ENCODE measurements at places on chromosomes 11 and 22.

DNA sequence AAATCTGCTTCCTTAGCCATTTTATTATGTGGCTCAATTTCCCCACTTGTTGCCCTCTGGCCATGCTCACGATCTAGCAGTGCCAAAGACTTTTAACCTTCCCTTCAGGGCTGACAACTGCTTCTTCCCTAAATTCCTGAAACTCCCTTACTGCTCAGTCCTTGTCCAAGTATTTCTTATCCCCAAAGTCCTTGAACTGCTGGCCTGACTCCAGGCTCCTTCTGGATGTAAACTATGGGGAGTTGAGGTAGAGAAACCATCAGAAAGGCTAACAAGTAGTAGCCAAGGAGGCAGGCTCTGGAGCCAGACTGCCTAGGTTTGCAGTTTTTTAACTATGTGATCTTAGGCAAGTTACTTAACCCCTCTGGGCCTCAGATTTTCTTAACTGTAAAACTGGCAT, 258.7 kb upstream of the CCDC90B start:
- H3K36me3 ChIP-seq: no peaks in the 10 kb centered on the region
- no peak overlapping the region for H3K4me3 ChIP-seq
- DNase-seq: no peak

DNA sequence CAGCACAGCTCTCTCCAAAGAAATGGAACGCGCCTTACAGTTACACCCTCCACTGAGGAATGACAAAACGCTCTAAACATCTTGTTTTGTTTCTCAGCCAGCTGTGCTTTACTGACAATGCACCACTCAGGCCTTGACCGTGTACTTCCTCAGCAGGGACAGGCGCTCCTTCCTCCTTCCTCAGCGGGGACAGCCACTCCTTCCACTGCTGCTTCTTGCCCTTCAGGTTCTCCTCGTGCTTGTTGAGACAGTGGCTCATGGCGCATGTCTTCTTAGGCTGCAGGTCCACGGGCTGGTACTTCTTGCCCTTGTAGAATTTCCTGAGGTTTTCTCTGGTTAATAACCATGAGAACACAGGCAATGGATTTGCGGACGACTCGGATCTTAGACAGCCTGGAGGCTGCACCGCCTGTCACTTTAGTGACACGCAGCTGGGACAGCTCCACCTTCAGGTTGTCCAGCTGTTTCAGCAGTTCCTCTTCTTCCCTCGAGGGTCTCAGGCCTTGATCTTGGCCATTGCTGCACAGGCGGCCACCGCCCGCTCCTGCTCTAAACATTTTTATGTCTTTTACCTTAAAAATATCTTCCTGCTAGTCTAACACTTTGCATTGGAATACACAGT, 613.8 kb downstream of the BRD1 start:
- DNase-seq: no peak
- H3K36me3 ChIP-seq: no peaks in the 10 kb centered on the region
- H3K27ac ChIP-seq: no peak overlapping the region
- peaks cover 13% of the 10 kb centered on the region for H3K4me1 ChIP-seq
- no peaks in the 10 kb centered on the region for H3K27me3 ChIP-seq
- H3K4me3 ChIP-seq: no peak overlapping the region

- no peak overlapping the region for H3K4me3 ChIP-seq
- peaks cover 12% of the 10 kb centered on the region for H3K36me3 ChIP-seq
- DNase-seq: no peak
Measured at GRCh38 chr22:25449781-25450317, 114.6 kb upstream of the GRK3 start.

GRCh38 chr11:36258730-36259360, 30.4 kb downstream of the COMMD9 start:
- DNase-seq: peak; percentile 75
- H3K4me3 ChIP-seq: no peak overlapping the region
- H3K4me1 ChIP-seq: peaks cover 21% of the 10 kb centered on the region
- no peak overlapping the region for H3K27ac ChIP-seq

DNA sequence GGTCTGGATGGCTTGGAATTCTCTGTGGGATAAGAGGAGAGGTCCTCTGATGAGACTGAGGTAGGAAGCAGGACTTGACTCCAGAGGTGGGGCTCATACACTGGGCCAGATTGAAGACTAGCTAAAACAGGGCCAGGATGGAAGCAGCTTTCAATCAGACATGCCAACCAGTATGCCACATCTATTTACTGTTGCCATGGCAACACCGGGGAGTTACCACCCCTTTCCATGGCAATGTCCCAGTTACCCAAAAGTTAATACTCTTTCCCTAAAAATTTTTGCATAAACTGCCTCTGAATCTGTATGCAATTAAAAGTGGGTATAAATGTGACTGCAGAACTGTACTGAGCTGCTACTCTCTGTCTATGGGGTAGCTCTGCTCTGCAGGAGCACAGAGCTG, 247.5 kb upstream of the ZBED5 start:
- H3K4me1 ChIP-seq: no peaks in the 10 kb centered on the region
- H3K36me3 ChIP-seq: no peaks in the 10 kb centered on the region
- no peak overlapping the region for H3K4me3 ChIP-seq
- H3K27me3 ChIP-seq: no peaks in the 10 kb centered on the region
- H3K27ac ChIP-seq: no peak overlapping the region

DNA sequence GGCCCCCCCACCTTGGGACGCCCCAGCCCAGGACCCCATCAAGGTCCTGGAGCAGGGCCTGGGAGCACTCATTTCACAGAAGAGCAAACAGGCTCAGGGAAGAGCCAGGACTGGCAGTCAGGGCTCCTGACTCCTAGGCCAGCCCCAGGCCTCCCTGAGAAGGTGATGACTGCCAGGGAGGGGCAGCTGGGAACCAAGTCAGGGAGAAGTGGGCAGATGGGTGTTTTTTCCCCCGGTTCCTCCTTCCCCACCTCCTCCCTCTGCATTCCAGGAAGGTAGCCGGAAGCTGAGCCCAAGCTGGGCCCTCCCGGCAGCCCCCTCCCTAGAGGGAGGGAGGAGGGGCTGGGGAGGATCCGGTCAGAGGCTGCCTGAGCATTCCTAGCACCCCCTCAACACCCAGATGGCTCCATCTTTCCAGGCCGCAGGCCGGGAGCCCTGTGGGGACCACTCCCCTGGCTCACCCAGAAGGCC, 19.6 kb downstream of the MYRF start:
- DNase-seq: no peak
- H3K27ac ChIP-seq: no peak overlapping the region
- H3K36me3 ChIP-seq: peaks cover 36% of the 10 kb centered on the region
- H3K27me3 ChIP-seq: no peaks in the 10 kb centered on the region
- no peak overlapping the region for H3K4me3 ChIP-seq
- peaks cover 33% of the 10 kb centered on the region for H3K4me1 ChIP-seq

DNA sequence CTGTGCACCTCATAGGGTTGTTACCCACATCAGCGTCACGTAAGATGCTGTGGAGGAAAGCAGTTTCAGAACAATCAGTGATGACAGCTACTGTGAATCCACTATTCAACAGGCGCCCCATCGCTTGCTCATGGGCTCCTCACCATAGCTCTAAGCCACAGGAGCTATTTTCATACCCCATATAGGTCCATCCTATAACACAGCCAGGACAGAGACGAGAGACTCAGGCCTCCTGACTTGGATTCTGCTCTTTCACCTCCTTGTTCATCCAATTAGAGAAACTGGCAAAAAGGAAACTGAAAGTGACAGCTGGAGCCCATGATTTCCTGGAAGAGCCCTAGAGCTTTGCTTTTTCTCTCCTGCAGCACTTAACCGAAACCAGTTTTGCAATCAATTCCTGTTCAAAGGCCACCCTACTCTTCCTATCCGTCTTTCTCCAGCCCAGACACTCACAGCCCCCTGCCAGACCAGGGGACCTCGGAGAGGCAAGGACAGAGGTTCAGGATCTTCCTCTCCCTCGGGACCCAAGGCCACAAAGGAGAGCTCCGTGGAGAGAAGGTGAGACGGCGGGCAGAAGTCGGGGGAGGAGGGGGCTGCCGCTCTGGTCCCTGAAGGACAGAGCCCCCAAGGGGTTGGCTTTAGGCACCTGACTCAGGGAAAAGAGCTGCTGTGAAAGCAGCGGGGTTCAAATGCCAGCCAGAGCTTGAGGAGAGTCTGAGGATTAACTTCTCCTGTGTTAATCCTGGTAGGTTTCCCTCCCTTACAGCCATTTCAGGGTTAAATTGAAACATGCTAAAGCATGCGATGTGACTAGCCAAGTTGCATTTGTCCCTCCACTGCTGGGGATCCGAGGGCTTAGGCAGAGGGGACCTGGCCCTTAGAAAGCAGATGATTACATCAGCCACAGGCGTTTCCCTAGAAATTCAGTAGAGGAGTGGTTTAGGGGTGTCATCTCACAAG, at the start of gene APOL6:
APOL6 (plus strand) TSS at position 381 of the 960 bp plus-strand sequence. CDS start 7,980 bp downstream, outside the sequence.
- no peaks in the 10 kb centered on the region for H3K27me3 ChIP-seq
- H3K27ac ChIP-seq: peak within 1 kb of the TSS; percentile 69
- peaks cover 14% of the 10 kb centered on the region for H3K4me1 ChIP-seq

DNA sequence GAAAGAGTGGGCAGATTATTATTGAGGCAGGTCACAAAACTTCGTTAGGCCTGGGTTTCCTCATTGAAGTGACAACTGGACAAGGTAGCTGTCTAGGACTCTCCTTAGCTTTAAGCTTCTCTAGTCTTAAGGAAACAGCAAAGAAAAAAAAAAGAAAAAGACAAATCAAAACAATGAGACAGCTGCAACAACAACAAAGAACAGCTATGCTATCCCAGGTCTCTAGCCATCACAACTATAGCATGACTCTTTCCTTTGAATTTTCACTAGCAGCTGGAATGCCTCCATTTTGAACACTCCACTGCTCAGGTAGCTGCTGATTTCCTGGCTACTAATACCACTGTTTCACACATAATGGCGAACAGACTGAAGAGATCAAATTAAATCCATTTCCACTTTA, 302.4 kb upstream of the SORL1-AS1 start:
- peak overlapping the region; percentile 26 for H3K27ac ChIP-seq
- H3K27me3 ChIP-seq: no peaks in the 10 kb centered on the region
- H3K4me3 ChIP-seq: no peak overlapping the region
- H3K36me3 ChIP-seq: no peaks in the 10 kb centered on the region

- H3K36me3 ChIP-seq: no peaks in the 10 kb centered on the region
- H3K27ac ChIP-seq: no peak overlapping the region
- H3K27me3 ChIP-seq: no peaks in the 10 kb centered on the region
- no peaks in the 10 kb centered on the region for H3K4me1 ChIP-seq
- H3K4me3 ChIP-seq: no peak overlapping the region
- DNase-seq: no peak
Measured at GRCh38 chr11:92506809-92507336, 282.3 kb downstream of the FAT3 start.

DNA sequence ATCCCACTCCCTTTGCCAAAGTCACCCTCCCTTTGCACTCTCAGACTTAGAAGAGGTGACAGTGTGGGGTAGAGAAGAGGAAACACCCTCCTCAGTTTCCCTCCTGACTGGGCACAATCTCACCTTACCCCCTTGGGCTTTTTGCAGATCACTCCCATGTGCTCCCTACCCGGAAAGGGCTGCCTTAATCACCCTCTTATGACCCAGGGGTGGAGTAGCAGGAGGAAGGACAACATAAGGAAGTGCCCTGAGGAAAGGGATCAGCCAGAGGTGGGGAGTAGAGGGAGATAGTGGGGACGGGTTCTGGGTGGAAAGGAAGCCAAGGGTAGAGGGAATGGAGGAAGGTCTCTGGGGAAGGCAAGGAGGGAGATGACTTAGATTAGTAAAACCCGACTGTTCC, 52.0 kb downstream of the NRXN2 start:
- peaks cover 11% of the 10 kb centered on the region for H3K4me1 ChIP-seq
- H3K36me3 ChIP-seq: peaks cover 60% of the 10 kb centered on the region
- H3K4me3 ChIP-seq: no peak overlapping the region
- no peaks in the 10 kb centered on the region for H3K27me3 ChIP-seq
- DNase-seq: no peak

- H3K4me3 ChIP-seq: no peak overlapping the region
- no peaks in the 10 kb centered on the region for H3K27me3 ChIP-seq
- peak overlapping the region; percentile 81 for H3K27ac ChIP-seq
- peaks cover 34% of the 10 kb centered on the region for H3K36me3 ChIP-seq
- H3K4me1 ChIP-seq: peaks cover 54% of the 10 kb centered on the region
Measured at GRCh38 chr22:37664249-37665101, 6.0 kb downstream of the PDXP start.

DNA sequence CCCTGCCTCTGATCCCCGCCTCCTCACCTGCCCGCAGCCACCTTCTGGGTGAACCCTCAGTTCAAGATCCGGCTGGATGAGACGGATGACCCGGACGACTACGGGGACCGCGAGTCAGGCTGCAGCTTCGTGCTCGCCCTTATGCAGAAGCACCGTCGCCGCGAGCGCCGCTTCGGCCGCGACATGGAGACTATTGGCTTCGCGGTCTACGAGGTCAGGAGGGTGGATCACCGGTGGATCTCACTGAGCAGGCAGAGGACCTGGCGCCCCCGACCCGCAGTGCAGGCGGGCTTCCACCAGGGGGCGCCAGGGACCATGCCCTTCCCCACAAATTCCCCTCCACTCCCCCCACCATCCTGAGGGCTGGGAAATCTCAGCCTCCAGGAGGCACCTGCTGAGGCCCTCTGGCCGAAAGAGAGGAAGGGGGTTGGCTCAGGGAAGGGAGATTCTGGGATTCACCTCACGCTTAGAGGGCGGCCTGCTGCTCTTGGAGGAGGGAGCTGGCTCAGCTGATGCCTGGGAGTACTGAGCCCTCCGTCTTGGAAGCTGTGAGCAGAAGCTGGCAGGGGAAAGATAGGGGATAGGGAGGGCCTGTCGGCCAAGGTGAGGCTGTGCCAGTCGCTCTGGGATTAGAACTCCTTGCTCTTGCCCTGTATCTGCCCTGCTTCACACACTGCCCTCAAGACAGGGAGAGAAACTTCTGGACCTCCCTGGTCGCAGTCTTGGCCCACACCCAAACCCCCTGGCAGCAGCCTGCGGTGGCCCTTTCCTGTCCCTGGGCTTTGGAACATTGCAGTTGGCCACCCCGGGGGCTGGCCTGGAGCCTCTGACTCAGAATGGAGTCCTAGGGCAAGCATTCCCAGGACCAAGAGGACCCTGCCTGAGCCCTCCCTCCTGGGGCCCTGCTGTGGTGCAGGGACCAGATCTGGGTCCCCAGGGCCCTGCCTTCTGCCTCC, 23.2 kb downstream of the CAPN1 start:
- no peaks in the 10 kb centered on the region for H3K27me3 ChIP-seq
- peaks cover 69% of the 10 kb centered on the region for H3K36me3 ChIP-seq
- peak; percentile 34 for DNase-seq
- peaks cover 10% of the 10 kb centered on the region for H3K4me1 ChIP-seq
- no peak overlapping the region for H3K27ac ChIP-seq
- H3K4me3 ChIP-seq: no peak overlapping the region

- peaks cover 12% of the 10 kb centered on the region for H3K27me3 ChIP-seq
- H3K4me1 ChIP-seq: peaks cover 48% of the 10 kb centered on the region
- peak overlapping the region; percentile 27 for H3K4me3 ChIP-seq
Measured at GRCh38 chr22:20965104-20965887, 1.8 kb upstream of the AIFM3 start.

DNA sequence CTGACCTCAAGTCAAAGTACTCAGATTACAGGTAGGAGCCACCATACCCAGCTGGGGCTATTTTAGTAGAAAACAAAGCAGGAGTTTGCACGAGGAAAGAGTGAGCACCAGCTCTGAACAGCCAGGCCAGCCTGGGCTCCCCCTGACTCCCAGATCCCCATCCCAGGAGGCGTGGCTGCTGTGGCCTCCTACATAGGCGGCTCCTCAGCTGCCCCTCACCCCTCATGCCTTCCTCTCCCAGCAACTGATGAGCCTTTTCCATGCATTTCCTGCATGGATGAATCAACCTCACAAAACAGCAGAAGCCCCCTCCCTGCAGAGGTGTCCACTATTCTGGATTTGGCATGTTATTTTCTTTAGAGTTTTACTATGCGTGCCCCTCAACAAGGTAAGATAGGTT, 10.5 kb upstream of the FLRT1 start:
- H3K27me3 ChIP-seq: no peaks in the 10 kb centered on the region
- no peak for DNase-seq
- H3K4me1 ChIP-seq: peaks cover 59% of the 10 kb centered on the region
- no peaks in the 10 kb centered on the region for H3K36me3 ChIP-seq

All from spinal cord (tissue), 10 donors.